Activated CD8-positive, alpha-beta memory T cell treated with anti-CD3 and anti-CD28 coated beads for 4 hours (primary cell): ENCODE measurements at places on chromosomes 1 and 21.

- no peak for DNase-seq
Measured at GRCh38 chr1:161096015-161096414, 2.1 kb upstream of the KLHDC9 start.

DNA sequence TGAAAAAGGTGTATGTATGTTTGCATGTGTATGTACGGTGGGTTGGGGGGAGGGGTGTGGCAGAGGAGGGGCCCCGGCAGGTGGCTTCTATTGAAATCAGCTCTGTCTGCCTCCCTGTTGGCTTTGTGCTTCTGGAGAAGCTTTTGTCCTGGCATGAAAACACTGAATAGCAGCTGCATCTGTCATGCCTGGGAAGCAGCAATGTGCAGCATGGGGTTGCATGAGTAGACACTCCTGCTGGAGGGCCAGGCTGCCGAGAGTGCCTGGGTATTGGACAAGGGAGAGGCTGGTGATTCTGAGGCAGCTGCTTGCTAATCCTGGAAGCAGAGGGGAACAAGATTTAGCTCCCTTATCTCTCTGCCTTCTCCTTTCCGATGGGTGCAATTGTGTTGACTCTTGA lies 20.5 kb downstream of the MAPKAPK2 start:
- DNase-seq: no peak

DNA sequence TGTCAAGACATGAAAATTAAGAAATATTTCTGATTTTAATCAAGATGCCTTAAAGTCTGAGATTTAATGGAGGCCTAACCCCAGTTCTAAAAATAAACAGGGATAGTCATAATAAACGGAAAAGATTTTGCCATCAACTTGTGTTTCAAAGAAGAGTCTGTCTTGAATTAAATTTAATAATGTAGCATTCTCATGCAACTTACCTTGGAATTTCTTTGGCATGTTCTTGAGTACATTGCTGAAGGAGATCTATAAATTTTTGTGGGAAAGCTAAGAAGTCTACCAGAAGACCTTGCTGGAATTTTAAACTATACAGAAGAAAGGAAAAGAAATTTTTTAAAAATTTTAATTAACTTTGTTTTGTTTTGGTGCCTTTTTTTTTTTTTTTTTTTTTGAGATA lies 10.6 kb downstream of the SASS6 start:
- no peak for DNase-seq

GRCh38 chr1:147723691-147724323 lies 36.6 kb downstream of the GJA5 start:
- DNase-seq: no peak

- no peak for DNase-seq
Measured at GRCh38 chr1:109351457-109351856, 44.6 kb upstream of the MYBPHL start.

DNA sequence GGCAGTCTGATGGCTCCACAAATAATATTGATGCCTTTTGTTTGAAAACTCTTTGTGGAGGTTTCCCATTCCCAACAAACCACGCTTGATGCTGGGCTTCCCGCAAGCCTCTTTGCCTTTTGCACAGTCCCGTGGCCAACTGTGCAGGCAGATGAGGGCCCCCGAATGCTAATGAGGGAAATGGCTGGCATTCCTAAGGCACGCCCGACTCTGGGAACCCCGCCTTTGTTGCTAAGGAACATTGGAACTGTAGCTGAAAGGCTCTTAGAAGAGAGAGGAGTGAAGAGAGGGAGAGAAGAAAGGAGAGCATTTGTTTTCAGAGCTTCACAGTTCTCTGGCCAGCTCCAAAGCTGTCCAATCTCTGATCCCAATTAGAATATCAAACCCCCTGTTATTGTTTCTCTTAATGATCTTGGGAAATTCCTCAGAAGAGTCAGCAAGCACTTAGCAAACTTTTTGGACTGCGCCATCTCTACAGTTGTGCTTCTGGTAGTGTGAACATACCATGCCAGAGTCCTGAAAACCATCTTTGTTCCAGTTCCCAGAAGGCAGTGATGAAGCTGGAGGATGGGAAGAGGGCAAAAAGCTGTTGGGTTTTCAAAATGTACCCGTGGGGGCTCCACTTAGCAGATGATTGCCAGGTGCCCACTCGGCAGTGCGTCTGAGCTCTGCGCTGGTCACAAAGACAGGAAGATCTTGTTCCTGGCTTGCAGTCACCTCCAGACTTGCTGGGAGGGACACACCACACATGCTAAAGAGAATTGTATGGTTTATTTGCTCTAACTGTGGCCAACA lies 60.1 kb upstream of the CYP2J2 start:
- DNase-seq: no peak

- DNase-seq: no peak
Measured at GRCh38 chr1:39145331-39145965, 59.0 kb upstream of the MACF1 start.

- DNase-seq: no peak
Measured at GRCh38 chr1:116881879-116882520, 27.7 kb upstream of the PTGFRN start.

- no peak for DNase-seq
Measured at GRCh38 chr1:100299521-100300222, 33.7 kb downstream of the RTCA start.

DNA sequence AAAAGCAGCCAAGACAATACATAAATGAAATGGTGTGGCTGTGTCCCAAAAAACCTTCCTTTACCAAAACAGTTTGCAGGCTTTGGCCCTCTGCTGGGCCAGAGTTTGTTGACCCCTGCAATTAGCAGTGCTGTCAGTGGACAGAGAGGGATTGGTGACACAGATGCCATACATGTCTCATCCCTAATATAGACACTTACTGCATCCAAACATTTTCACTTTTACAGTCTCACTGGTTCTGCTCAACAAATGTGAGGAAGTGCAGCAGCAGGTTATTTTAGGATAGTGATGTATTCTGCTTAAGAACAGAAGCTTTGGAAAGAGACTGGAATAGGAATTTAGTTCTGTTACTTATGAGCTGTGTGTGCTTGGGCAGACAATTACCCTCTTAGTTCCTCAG lies 462.8 kb upstream of the LRRC7 start:
- no peak for DNase-seq

- DNase-seq: no peak
Measured at GRCh38 chr1:167342846-167343245, 122.2 kb downstream of the POU2F1 start.

DNA sequence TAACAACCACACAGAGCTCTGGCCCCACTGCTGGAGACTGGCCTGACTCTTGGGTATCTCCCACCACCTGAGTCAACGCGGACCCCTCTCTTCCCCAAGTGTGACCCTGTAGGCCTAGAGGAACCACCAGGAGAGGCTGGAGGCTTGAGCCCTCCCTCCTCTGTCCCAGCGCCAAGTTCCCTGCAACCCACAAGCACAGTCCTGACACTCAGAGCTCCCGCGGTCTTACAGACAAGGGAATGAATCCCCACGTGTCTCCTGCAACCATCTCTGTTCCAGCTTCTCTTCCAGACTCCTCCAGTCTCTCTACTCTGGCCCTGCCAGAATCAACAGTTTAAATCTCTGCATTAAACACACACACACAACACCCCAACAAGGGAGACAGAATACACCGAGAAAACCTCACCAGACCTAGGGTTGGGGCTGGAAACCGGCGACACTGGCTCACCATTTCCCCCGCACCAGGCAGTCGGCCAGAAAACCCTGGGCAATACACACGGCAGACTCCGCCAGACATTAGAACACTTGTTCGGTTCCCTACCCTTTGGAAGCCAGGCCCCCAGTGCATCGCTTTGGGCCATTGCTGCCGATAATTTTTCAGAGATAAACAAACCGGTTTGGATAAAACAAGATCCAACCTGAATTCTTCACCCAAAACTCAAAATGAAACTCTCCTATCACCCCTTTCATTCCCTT lies 21.7 kb downstream of the CASZ1 start:
- DNase-seq: no peak

DNA sequence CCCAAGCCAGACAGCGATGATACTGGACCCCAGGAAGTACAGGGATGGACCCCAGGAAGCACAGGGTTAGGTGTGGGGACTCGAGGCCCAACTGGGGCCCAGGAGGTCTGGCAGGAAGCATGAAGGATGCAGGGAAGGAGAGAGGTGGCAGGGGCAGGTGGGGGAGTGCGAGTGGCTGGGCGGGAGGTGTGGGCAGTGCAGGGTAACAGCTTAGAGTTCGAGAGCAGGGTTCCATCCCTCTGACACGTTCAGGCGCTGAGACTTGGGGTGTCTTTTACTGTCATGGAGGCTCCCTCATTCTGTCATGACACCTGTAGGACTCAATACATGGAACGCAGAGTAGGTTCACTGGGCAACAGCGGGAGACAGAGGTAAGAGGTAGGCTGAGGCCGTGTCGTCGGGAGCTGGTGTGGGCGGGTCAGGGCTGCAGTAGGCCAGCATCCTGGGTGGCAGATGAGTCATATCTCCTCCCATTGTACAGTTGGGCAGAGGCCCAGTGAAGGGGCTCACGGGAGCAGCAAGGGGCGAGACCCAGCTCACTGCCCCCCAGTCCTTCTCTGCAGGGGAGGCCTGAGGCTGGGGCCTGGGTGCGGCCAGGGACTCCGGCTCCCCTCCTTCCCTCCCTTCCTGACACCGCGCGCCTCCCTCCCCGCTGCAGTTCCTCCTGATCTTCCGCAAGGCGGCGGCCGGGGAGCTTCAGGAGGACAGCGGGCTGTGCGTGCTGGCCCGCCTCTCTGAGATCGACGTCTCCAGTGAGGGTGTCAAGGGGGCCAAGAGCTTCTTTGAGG lies 11.6 kb upstream of the CTRC start:
- DNase-seq: no peak

DNA sequence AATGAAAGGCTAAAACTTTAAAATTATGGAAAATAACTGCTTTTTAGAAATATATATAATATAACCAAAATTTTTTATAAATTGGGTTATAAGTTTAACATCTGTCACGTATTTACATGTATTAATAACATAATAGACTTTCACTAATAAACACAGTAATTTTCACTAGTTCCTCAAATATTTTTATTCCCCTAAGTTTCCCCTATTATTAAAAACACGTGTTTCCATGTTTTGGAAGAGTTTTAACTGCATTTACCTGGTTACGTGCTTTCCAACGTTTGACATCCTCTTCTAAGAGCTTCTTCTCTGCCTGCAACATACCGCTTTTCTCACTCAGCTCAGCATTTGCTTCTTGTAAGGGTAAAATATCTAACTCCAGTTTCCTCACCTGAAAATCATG lies 34.3 kb downstream of the TPR start:
- DNase-seq: no peak

- no peak for DNase-seq
Measured at GRCh38 chr1:20250340-20250989, 40.2 kb upstream of the VWA5B1 start.

- DNase-seq: no peak
Measured at GRCh38 chr1:217253351-217253750, 377.5 kb downstream of the GPATCH2 start.

GRCh38 chr1:33805988-33806387 lies 57.9 kb upstream of the HMGB4 start:
- DNase-seq: no peak

GRCh38 chr1:16013908-16014258 lies 4.0 kb downstream of the HSPB7 start:
- no peak for DNase-seq

DNA sequence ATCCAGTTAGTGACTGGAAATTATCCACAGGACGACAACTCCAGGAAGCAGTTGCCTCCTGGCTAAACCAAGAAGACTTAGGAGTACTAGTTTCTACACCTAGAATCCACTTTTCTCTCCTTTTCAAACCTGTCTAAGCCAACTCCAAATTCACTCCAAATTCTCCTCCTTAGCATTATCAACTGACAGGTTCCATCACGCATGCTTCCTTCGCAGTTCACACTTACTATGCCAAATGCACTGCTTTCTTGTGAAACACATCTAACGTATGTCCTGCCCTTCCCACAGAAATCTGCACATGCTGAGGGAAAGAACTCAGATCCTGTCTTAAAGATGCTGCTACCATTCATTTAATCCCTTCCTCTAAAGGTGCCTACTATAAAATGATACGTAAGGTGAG lies 225.9 kb downstream of the RERE start:
- DNase-seq: no peak

- no peak for DNase-seq
Measured at GRCh38 chr1:224879162-224879803, 50.2 kb upstream of the DNAH14 start.

- DNase-seq: no peak
Measured at GRCh38 chr1:36463463-36463802, 751 bp downstream of the MRPS15 start.

GRCh38 chr1:169849346-169850022 lies 44.2 kb downstream of the SCYL3 start:
- no peak for DNase-seq

DNA sequence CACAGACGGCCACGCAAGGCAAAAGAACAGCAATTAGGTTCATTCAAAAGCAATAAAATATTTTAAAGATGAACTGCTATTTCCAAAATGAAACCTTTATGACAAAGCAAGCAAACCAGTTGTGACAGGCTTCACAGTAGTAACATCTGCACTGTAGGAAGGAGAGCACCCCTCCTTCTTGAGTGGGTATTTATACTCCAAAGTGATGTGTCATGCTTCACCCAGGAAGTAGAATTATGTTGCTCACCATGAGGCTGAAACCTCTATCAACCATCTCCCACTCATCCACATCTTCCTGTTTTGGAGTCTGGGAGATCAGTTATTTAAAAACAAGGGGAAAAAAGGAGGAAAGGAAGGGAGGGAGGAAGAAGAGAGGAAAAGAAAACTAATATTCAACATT lies 885 bp downstream of the OR2T10 start:
- DNase-seq: no peak

- no peak for DNase-seq
Measured at GRCh38 chr1:113256348-113256729, 134.0 kb upstream of the MAGI3 start.

GRCh38 chr1:234840843-234841242 lies 230.9 kb upstream of the IRF2BP2 start:
- no peak for DNase-seq

DNA sequence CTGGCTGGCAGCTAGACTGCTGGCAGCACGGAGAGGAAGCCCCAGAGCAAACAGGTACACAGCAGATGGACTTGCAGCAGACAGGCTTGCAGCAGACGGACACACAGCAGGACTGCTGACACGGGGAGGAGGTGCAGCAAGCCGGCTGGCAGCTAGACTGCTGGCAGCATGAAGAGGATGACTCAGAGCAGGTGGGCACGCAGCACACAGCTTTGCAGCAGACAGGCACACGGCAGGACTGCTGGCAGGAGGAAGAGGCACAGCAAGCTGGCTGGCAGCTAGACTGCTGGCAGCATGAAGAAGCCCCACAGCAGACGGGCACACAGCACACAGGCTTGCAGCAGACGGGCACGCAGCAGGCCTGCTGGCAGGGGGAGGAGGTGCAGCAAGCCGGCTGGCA lies 498 bp downstream of the KRTAP10-2 start:
- DNase-seq: no peak

DNA sequence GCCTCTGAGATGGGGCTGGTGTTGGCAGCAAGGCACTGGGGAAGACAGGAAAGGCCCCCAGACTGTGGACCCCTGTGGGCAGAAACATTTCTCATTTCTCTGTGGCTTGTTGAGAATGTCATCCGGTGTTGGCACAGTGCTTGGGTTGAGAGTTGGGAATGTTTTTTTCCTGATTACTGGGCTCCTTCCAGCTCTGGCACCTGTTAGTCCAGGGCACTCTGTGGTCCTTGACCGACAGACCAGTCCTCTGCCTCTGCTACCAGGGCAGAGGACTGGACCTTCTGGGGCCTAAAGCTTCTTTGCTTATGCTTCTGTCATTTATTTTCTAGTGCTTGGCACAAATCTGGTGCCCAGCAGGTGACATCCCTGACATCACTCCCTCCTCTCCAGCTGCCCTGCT lies 4.8 kb upstream of the SPRR5 start:
- no peak for DNase-seq
